ENCODE measurements at places on chromosomes 4 and X.

DNA sequence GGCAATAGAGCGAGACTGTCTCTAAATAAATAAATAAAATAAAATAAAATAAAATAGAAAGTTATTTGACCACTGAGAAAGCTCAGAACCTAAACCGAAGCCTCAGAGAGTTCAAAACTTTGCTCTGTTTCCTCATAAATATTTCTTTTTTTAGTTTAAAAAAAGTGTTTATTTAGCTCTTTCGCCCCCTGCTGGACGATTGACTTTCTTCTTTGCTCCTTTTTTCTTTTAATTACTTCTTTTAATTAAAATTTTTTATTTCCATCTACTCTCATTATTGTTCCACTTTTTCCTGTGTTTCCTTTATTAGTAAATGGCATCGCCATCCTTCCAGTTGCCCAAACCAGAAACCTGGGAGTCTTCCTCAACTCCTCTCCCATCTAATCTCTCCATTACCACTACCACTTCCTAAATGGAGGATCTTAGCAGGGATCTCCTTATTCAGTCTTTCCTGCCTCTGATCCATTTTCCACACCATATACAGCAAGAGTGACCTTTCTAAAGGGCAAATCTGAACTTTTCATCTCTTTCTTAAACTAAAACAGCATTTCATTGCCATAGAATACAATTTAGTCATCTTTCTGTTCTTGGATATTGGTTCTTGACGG is 728 bp upstream of the IL13RA2 start:
- H3K27ac ChIP-seq, result no peak overlapping the region
- no peaks in the 10 kb centered on the region for H3K4me1 ChIP-seq
- H3K4me3 ChIP-seq, result no peak overlapping the region
- no peaks in the 10 kb centered on the region for H3K27me3 ChIP-seq
- H3K36me3 ChIP-seq, result no peaks in the 10 kb centered on the region

DNA sequence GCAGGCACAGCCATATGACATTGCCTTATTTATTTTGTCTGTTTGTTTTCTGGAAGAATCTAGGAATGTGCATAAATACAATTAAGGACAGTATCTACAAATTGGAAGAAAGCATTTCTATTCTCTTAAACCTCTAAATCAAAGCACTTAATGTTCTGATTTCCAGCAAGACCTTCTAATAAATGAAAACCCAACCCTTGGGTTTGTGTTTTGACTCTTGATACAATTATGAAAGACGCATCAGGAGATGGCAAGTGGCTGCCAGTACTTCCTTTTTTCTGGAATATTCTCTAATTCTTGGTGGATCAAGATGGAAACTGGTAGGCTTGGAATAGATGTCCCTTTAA is 437 bp upstream of the CPE start:
- H3K4me3 ChIP-seq, result no peak overlapping the region
- no peaks in the 10 kb centered on the region for H3K36me3 ChIP-seq
- no peaks in the 10 kb centered on the region for H3K4me1 ChIP-seq
- no peak overlapping the region for H3K27ac ChIP-seq
- peaks cover 69% of the 10 kb centered on the region for H3K27me3 ChIP-seq

DNA sequence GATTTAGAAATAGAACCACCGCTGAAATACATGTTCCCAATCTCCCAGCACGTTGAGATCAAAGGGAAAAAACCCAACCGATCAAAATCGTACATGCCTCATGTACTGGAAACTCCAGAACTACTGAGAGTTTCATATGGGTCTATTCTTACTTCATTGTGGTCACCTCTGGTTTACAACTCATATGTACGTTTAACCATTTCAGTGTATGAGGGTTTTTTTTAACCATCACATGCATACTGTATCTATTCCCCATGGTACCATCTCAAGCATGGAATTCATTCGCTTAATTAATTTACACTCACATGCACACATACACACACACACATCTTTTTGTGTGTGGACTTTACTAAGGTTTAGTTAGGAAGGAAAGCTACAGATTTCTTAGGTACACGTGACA is 46.0 kb upstream of the CLNK start:
- H3K4me3 ChIP-seq, result no peak overlapping the region
- no peaks in the 10 kb centered on the region for H3K27me3 ChIP-seq
- no peak for DNase-seq

DNA sequence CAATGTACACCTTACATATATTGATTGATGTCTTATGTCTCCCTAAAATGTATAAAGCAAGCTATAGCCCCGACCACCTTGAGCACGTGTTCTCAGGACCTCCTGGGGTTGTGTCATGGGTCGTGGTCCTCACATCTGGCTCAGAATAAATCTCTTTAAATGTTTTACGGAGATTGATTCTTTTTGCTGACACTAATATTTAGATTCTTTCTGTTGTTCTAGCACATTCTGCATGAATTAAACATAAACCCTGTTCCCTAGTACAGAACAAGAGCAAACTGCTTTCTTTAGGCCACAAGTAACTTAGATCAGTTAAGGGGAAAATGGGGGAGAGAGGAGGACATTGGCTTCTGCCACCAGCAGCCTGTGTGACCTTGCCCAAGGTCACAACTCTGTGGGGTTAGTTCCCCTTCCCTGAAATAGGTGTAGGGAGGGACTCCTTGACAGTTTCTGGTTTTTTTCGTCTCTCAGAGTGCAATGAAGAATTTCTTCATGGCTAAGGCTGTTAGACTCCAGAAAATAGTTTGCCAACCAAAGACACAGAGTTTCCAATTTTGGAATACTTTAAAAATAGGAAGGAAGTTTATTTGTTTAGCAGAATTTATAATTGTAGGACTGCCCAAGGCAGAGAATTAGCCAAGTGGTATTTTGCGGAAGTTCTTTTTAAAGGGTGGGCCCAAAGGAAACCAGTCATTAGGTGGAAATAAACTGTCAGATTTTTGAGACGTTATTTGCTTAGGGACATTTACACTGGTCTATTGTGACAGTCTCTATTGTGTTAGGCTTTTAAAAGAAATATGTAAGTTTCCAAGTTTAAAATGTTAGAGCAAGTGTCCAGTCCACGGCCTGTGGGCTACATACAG is 29.4 kb downstream of the PTTG2 start:
- no peak for DNase-seq
- H3K4me1 ChIP-seq, result peaks cover 17% of the 10 kb centered on the region
- H3K27ac ChIP-seq, result no peak overlapping the region
- H3K27me3 ChIP-seq, result no peaks in the 10 kb centered on the region
- H3K36me3 ChIP-seq, result peaks cover 13% of the 10 kb centered on the region

DNA sequence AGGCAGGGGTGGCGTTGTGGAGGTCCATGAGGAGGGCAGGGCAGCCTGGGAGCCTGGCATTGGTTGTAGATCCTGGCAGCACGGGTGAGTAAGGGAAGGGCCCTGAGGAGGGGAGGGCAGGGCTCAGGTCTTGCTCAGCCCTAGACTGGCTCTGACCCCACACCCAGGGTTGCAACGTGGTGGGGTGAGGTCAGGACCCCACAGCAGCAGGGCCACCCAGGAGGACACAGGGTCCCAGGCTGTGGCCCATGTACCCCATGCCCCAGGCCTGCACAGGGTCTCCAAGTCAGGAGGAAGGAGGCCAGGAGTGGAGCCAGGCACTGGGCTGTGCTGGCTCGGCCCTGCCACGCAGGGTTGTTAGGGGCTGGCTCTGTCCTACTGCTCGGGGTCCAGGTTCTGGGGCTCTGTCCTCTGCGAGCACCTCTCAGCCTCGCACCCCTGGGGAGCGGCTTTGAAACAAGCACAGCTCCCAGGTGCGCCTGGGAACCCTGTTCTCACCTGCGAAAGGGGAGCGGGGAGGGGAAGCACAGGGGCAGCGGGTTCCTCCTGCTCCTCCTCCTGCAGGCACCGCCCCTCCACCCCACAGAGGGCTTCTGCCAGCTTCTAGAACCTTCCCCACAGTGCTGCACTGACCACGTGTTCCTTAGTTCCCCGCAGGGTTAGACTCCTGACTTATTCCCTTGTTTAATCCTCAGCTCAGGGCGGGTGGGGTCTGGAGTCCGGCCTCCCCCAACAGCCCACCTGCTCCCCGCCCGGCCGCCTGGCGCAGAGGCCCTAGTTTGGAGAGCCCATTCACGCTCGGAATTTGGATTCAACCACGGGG is 20.4 kb downstream of the MSANTD1 start:
- H3K4me1 ChIP-seq, result no peaks in the 10 kb centered on the region
- H3K27me3 ChIP-seq, result peaks cover 10% of the 10 kb centered on the region
- no peak overlapping the region for H3K27ac ChIP-seq
- no peaks in the 10 kb centered on the region for H3K36me3 ChIP-seq

DNA sequence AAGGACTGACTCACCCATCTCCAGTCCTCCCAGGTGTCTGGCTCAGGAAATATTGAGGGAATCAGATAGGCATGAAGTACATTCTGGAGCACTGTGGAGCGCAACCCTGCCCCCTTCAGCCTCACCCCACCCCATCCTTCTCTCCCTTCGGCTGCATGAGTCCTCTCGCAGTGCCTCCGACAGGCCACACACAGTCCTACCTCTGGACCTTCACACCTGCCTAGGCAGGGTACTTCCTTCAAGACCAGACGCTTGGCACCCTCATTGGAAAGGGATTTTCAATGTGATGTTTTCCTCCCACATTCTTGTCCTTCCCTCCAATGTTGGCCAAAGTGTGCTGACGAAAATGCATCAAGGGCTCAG is 26.8 kb upstream of the PPP2R2C start:
- DNase-seq, result peak; percentile 2
- no peaks in the 10 kb centered on the region for H3K4me1 ChIP-seq
- H3K27me3 ChIP-seq, result no peaks in the 10 kb centered on the region
- H3K27ac ChIP-seq, result no peak overlapping the region
- H3K4me3 ChIP-seq, result no peak overlapping the region

GRCh38 chrX:24920769-24921168 is 95.0 kb downstream of the ARX start:
- peaks cover 3% of the 10 kb centered on the region for H3K4me1 ChIP-seq
- H3K27ac ChIP-seq, result no peak overlapping the region
- no peak overlapping the region for H3K4me3 ChIP-seq
- no peak for DNase-seq
- H3K27me3 ChIP-seq, result no peaks in the 10 kb centered on the region

- no peak overlapping the region for H3K27ac ChIP-seq
- H3K27me3 ChIP-seq, result peaks cover 21% of the 10 kb centered on the region
- peak; percentile 10 for DNase-seq
- H3K4me1 ChIP-seq, result peaks cover 10% of the 10 kb centered on the region
These were observed 17.0 kb upstream of the HPF1 start for GRCh38 chr4:169774466-169775445.

GRCh38 chr4:149166876-149167275 is 648.8 kb downstream of the IQCM start:
- no peak for DNase-seq
- no peaks in the 10 kb centered on the region for H3K27me3 ChIP-seq
- H3K27ac ChIP-seq, result no peak overlapping the region
- no peaks in the 10 kb centered on the region for H3K4me1 ChIP-seq

DNA sequence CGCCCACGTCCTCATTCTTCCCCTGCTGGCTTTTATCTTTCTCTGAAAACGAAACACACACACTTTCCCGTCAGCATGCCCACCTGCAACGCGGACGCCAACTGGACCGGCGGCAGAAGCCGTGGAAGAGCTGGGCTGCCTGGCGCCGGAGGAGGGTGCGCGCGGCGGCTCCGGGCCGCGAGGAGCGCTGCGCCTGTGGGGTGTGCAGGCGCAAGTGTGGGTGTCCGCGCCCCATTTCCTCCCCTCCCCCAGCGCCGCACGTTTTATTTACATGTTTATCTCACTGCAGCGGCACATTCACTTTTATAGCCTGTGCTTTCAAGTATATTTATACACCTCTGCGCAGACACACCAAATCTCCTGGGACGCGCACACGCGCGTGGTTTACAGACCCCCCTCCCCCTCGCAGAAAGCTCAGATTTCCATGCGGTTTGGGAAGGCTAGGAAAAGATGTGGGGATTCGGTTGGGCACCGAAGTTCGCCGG is 1.5 kb downstream of the PITX2 start:
- DNase-seq, result no peak
- peak overlapping the region; percentile 36 for H3K4me3 ChIP-seq
- H3K36me3 ChIP-seq, result peaks cover 8% of the 10 kb centered on the region
- peaks cover 96% of the 10 kb centered on the region for H3K27me3 ChIP-seq
- H3K4me1 ChIP-seq, result peaks cover 14% of the 10 kb centered on the region

DNA sequence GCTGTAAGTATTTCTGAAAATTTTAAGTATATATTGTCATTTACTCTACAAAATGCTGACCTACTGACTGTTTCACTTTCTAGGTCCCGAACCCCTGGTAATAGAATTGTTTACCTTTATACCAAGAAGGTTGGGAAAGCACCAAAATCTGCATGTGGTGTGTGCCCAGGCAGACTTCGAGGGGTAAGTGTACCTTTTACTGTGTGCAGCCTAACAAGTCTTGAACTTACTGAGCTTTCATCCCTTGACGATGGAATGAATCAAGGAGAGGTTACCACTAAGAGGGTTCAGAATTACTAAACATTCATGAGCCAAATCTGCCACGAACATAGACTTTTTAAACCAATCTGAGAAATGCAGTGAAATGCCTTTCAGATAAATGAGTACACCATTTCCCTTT is 1.6 kb downstream of the RPL34 start:
- H3K4me1 ChIP-seq, result peaks cover 60% of the 10 kb centered on the region
- H3K27me3 ChIP-seq, result no peaks in the 10 kb centered on the region
- H3K36me3 ChIP-seq, result peaks cover 62% of the 10 kb centered on the region

DNA sequence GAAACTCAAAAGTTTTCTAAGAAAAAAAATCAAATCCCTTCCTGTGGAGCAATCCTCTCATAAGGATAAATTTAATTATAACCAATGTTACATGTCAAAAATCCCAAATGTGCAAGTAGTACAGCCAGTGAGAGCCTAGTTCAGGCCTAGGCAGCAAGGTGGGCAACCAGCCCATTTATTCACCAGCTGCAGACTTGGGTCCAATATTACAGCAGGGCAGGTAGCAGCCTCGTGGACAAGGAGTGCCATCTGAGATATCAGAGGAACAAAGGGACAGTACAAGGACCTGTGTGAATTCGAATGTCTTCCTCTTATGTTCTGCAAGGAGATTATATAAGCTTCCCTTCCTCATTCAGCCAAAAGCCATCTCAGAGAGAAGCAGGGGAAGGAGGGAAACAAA is 6.6 kb downstream of the HELQ start:
- no peaks in the 10 kb centered on the region for H3K27me3 ChIP-seq
- no peak overlapping the region for H3K27ac ChIP-seq
- peaks cover 13% of the 10 kb centered on the region for H3K4me1 ChIP-seq
- peaks cover 38% of the 10 kb centered on the region for H3K36me3 ChIP-seq

DNA sequence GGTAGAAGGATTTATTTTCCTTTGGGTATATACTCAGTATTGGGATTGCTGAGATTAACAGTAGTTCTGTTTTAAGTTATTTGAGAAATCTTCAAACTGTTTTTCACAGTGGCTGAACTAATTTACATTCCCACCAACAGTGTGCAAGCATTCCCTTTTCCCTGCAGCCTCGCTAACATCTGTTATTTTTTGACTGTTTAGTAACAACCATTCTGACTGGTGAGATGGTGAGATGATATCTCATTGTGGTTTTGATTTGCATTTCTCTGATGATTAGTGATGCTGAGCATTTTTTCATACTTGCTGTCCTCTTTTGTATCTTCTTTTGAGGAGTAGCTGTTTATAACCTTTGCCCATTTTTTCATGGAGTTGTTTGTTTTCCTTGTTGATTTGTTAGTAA is 457.8 kb downstream of the TRAM1L1 start:
- DNase-seq, result no peak
- H3K36me3 ChIP-seq, result no peaks in the 10 kb centered on the region
- no peaks in the 10 kb centered on the region for H3K4me1 ChIP-seq

- H3K4me3 ChIP-seq, result no peak overlapping the region
- peaks cover 13% of the 10 kb centered on the region for H3K4me1 ChIP-seq
These were observed 940.0 kb downstream of the SH3BGRL start for GRCh38 chrX:82141942-82142341.
